Activated CD4-positive, alpha-beta T cell treated with anti-CD3 and anti-CD28 coated beads, Interleukin-2, amount 10 ng/mL, durations not matched to agents 7 days and 5 days (primary cell): ENCODE measurements at places on chromosomes 11 and 22.

GRCh38 chr22:23764899-23765881, 2.4 kb downstream of the C22orf15 start:
- no peak for DNase-seq

DNA sequence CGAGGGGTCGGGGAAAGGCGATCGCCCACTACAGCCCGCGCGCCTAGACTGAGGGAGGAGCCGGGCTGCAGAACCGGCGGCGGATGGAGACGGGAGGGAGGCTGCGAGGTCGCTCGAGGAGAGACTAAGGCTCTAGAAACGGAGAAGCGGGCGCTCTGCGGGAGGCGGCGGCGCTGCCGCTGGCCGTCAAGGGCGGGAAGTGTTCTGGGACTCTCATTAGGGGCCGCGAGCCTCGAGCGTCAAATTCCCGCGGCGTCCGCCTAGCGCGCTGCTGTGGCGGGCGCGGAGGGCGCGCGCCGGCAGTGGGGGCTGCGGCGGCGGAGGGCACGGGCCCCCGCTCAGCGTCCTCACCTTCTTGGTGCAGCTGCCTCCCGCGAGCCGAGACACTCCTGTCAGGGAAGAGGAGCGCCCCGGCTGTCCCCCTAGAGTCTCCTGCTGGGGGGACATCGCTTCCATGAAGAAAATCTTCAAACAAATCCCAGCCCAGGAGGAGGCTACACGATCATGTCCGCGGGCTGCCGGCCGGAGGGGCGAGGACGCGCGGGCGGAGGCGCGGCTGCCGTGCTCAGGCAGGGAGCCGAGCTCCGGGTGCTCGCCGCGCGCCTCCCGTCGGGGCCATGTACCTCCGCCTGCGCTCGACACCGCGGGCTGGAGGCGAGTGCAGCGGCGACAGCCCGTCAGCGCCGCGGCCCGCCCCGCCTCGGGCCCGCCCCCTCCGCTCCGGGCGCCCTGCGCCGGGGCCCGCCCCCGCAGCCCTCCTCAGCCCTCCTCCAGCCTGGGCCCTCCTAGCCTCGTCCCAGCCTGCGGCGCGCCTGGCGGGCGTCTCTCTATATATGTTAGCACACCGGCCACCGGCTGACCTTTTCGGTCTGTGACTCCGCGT, at the start of gene ARHGAP20:
Gene ARHGAP20 (minus strand): TSS at position 662 of the 883 bp plus-strand sequence. CDS start 206 bp downstream, at position 456.
- peak; percentile 31 for DNase-seq

- no peak for DNase-seq
These were observed 64.4 kb downstream of the NAV2 start for GRCh38 chr11:19777039-19777376.

DNA sequence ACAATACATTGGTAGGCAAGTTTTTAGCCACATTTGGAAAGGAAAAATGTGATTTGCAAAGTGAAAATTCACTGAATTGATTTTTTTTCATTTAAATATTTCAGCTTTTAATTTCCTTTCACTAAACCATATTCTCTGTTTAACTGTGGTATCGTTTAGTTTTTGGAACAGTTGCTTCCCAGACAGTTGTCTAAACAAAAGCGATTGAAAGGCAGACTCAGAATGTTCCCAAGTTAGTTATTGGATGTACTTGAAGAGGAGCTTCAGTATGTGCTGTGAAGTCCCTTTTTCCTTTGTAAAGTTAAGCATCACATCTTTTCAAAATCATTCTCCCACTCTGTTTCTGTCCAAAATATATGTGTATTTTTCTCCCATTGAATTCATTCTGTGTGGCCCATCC, 623.4 kb upstream of the LUZP2 start:
- DNase-seq = no peak

- DNase-seq = no peak
These were observed at the start of gene OR5B17 for GRCh38 chr11:58358969-58359368. Gene OR5B17, minus strand, starts transcription at chr11:58359069. Its CDS starts 0 bp downstream, at chr11:58359069.

DNA sequence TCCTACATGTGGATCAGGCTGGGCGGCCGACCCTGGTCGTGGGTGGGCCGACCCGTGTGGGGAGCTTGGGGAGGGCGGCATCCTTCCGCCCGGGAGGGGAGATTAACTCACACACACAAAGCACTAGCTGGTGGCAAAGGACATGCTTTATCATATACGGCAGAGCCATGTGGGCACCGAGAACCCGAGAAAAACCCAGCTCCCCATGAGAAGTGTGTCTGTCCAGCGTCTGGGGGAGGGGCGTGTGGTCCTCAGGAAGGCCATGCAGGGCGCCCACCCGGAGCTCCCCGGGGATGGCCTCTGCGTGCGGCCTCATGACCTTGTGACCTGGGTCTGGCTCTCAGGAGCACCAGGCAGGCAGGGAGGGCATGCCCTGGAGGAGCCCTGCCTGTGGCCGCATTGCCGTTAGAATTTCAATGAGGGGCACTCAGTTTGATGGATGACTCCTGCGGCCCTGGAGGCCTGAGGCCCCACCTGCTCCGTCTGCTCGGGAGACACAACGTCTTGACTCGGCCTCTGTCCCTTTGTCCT, 39.4 kb upstream of the TOLLIP start:
- no peak for DNase-seq

GRCh38 chr11:56808326-56808725, 59.8 kb upstream of the OR9G4 start:
- DNase-seq = no peak

- DNase-seq = no peak
These were observed 44.6 kb upstream of the ZBED5 start for GRCh38 chr11:10902301-10903063.

- DNase-seq = no peak
These were observed 154.0 kb upstream of the TENM4 start for GRCh38 chr11:79594834-79595233.

DNA sequence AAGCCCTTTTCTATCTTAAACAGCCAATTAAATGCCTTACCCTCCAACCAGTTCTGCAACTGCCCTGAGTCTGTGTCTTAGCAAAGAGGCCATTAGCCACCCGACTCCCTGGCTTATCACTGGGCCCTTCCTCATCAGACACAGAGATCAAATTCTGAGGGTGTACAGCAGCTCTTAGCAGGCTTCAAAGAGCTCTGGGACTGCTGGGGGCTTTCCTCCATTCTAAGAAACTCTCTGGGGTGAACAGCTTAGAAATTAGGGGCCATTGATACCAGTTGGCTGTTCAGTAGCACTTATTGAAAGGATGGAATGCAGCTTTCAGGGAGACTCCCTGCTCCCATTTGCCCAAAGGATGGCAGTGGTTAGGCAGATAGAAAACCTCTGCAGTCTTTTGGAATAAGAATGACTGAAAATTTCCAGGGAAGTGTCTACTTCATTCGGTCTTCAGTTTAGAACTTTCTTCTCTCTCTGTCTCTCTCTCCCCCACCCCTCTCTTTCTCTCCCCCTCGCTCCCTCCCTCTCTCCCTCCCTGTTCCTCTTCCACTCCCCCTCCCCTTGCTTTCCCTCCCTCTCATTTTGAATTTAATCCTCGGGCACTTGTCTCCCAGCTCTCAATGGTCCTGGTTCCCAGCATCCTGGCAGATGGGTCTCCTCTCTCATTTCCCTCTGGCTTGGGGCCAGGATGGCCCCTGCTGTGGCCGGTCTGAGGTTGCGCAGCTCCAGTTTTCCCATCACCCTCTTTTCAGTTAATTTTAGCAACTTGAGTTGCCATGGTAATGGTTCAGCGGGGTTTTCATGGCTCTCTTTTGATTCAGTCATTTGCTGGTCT, 76.4 kb downstream of the COMMD9 start:
- no peak for DNase-seq

DNA sequence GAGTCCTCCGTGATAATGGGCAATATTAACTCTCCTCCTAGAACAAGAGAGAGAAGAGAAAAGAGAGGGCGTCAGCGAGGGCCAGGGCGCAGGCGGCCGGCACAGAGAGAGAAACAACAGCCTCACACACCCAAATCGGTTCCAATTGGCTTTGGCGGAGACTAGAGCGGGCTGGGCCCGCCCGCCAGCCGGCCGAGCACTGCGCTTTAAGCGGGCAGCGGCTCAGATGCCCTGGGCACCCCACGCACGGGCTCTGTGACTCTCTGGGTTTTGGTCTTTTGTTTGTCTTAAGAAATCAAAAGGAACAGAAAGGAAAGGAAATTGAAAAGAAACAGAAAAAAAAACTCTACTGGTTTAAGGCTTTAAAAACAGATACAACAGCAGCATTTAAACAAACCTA, 17.0 kb downstream of the SLC22A12 start:
- no peak for DNase-seq

- no peak for DNase-seq
These were observed 604.7 kb downstream of the TBC1D22A start for GRCh38 chr22:47367107-47367690.

GRCh38 chr11:40537734-40538133, 921.7 kb downstream of the LRRC4C start:
- no peak for DNase-seq
